ENCODE measurements at places on chromosomes 5 and 9.

DNA sequence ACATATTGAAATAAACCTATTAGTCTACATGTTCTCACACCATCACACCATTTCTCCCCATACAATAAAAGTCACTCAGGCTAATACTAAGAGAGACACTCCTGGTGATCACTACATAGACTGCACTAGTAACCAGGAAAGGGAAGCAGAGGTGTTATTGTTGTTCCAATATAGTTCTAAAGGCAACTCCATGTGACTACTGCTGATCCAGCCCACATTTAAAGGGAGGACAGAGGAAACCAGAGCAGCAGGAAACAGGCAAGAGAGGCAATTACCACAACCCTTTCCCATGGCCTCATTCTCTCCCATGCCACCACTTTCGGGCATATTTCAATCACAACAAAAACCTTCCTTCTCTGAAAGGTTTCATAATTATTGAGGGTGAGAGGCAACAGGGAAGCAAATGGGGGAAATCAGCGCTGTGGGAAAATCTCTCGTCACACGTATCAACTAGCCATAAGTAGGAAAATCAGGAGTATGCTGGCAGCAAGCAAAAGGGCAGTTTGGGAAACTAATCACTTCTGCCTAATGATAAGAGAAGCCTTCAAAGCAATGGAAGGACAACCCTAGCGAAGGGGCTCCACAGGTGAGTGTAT lies 1.8 kb downstream of the UBAP2 start:
- DNase-seq = no peak

DNA sequence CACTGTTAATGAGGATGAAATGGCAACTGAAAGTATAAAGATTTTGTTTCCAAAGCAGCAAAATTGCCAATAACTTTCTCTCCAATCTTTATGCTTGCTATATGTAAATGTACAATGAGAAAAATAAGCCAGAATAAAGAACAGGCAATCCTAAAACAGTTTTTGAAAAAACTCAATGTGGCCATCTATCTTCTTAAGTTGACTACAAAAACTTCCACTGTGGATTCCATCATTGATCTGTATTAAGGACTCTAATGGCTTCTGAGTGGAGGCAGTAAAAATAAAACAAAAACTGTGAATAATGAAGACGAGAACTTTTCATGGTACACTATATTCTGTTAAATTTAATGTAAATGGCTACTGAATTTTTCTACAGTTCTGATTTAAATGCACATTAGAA lies 382.9 kb downstream of the TMEM232 start:
- no peak for DNase-seq

DNA sequence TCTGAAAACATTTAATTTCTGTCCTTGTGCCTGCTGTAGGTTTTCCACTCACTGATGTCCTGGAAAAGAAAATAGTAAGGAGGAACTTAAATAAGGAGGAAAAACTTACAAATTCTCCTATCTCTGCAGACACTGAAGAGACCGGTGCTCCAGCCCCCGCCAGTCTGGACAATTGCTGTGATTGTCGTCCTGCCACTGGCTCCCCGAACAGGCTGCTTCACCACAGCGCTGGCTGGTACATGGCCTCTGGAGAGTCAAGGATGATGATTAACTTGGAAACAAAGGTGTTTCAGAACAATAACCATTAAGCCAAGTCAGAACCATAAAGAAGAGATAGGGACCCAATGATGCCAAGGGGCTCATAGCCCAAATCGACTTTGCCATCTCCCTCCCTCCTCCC lies 7.3 kb downstream of the PLAC8L1 start:
- no peak for DNase-seq

DNA sequence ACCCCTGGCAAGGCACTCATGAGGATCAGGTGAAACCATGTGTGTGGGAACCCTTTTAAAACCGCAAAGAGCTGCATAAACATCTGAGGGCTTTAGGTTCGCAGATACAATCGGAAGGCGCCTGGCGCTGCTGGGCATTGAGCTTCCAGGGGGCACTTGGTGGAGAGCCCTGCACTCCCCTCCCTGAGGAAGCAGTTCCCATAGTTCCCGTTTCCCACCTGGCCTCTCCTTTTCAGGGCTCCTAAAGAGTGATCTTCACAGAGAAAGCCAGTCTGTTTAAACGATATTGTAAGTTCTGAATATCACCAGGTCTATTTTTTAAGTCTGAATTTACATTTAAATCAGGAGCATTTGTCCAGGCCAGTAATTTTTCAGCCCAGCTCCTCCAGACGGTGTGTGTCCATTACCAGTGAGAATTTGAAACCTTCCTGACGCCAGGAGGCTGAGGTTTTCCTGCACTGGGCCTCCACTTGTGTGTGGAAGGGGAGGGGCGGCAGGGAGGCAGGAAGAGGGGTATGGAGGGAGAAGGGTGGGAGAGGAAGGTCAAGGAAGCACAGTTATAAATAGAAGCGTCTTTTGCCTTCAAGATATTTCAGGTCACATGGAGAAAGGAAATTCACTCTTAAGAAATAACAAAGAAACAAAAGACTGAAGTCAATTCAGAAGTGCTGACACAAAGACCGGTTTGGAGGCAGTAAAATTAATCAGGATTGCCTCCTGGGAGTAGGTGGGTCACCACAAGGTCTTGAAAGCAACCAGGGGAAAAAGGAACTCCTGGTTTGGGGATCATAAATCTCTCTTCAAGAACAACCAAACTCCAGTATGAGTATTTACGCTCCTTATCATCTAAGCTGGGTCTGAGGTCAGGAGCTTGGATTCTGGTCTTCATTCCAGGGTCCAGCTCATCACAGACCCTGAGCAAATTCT lies 14.3 kb upstream of the MGAT1 start:
- DNase-seq = peak; percentile 45

DNA sequence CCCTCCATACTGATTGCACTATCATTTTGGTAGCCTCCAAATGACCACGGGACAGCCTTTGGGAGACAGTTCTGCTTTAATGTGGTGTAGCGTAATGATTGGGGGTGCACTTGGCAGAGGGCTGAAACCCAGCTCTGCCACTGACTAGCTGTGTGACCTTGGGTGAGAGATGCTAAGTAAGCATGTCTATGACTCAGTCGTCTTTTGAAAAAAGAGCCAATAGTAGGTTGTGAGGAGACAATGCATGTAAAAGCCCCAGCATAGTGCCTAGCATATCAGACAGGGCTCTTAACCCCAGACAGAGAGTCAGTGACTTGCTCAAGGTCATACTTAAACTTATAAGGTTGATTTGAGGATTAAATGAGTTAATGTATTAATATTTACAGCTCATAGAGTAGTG lies 18.0 kb upstream of the CXCL14 start:
- DNase-seq = no peak

DNA sequence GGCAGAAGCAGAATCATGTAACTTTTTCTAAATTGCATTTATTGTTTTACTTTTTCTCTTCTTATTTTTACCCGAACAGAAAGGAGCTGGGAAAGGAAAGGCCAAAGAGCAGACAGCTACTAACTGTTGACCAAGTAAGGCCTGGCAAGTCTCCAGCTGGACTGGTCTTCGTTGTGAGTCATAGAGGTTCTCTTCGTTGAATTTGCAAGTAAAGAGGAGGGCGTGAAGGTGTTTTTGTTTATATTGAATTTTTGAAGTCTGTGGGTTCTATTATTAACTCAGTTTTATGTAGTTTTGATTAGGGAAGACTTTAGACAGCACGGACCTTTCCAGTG lies 416.5 kb upstream of the CCNH start:
- peak; percentile 94 for DNase-seq

- DNase-seq = peak; percentile 92
Measured at GRCh38 chr5:137415231-137415681, 83.9 kb downstream of the SPOCK1 start.

DNA sequence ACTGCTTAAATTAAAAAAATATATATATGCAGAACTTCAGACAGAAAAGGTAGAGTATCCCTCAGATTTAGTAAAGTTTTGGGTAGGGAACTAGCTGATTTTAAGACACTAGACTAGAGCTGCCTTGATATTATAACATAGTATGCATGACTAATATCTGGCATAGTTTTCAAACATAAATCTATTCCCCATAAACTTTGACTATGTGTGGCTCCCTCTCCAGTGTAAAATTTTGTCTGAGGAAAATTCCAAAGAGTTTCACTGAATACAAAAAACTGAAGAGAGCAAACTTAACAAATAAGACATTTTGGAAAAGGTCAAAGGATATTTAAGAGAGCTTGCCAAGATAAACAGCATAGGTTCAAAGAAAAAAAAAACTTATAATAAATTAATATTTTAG lies 66.2 kb upstream of the ZNF462 start:
- DNase-seq = no peak

DNA sequence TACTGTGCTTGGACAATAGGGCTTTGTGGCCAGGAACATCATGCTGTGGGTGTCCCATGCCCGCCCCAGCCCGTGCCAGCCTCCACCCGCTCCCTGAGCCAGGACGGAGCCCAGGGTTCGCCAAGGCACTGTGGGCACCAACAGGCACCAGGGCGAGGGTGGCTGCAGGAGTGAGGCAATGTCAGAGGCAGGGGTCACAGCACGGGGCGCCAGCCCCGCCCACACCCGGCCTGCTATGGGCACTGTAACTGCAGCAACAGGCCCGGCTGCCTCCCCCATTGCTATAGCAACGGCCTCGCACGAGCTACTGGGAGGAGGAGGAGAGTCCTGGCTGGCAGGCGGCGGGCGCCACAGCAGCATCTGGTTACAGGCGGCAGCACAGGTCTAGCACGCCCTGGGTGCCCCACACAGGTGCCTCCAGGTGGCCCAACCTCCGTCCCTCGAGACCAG lies 2.5 kb downstream of the ABCA2 start:
- peak; percentile 65 for DNase-seq
